H9 (cell line): ENCODE measurements at places on chromosomes 4 and X. TPM values are rescaled to one million over a fixed set of nuclear protein-coding genes. Genes with fewer than 3 reads are reported as not detected.

DNA sequence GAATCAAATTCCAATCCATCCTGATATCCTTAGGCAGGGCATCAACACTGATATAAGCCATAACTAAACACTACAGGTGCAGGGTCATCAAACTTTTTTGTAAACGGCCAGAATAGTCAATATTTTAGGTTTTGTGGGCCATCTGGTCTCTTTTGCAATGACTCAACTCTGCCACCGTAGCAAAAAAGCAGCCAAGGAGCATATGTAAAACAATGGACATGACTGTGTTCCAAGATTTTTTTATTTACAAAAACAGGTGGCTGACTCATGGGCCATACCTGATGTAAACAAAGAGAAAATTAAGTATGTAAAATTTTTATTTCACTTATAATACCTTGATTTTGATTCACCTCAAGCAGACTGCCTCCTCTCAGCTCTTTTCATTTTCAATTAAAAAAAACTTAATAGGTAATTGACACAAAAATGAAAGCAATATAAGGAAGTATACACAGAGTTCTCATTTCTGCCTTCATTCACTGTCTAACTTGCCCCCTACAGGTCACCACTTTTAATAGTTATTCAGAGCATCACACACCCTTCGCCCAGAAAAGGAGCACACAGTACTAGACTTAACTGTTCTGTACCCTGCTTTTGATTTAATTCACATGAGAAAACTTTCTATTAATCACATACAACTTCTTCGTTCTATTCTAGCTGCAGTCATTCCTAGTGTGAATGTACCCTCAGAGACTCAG, 35.3 kb upstream of the GPM6B start:
- no peak overlapping the region for H3K4me3 ChIP-seq
- H3K27me3 ChIP-seq: no peaks in the 10 kb centered on the region
- no peak overlapping the region for H3K27ac ChIP-seq
- H3K36me3 ChIP-seq: peaks cover 10% of the 10 kb centered on the region; the same call in 1 of the 2 replicates

GRCh38 chr4:139674875-139675550, 9.4 kb downstream of the MGST2 start:
- H3K27me3 ChIP-seq: no peaks in the 10 kb centered on the region
- H3K36me3 ChIP-seq: peaks cover 5% of the 10 kb centered on the region; the same call in 1 of the 2 replicates
- no peak overlapping the region for H3K27ac ChIP-seq
- no peak overlapping the region for H3K4me3 ChIP-seq
- DNase-seq: no peak
- H3K4me1 ChIP-seq: no peaks in the 10 kb centered on the region; the same call in 1 of the 2 replicates

GRCh38 chr4:166882221-166882620, 352.1 kb downstream of the SPOCK3 start:
- H3K27ac ChIP-seq: no peak overlapping the region
- no peak overlapping the region for H3K4me3 ChIP-seq
- H3K36me3 ChIP-seq: no peaks in the 10 kb centered on the region

DNA sequence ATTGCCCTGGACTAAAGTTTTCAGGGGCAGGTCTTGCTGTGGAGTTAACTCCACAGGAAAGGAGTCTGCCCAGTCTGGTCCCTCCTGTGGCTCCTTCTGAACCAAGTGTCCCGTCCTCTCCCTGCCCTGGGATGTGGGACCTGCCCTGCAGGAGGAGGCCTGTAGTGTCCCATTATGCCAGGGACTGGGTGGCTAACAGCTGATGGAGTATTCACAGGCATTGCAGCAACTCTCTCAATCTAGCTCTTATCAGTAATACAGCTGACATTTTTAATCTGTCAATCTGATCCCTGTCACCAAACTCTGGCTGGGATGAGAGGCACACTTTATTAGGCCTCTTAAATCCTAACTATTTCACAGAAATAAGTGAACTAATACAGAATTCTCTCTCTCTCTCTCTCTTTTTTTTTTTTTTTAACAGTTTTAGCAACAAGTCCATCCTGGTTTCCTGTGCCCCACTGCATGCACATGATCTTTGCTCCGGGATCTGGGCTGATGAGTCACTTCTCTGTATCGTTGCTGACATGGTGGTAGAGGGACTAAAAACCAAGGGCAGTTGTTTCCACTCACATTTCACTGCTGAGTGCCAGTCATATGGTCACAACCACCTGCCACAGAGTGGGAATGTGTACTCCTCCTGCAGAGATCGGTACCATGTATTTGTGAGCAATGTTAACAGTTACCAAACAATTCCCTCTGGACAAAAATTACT, 39.1 kb downstream of the HAND2 start:
- DNase-seq: no peak
- peaks cover 6% of the 10 kb centered on the region for H3K27me3 ChIP-seq
- H3K4me3 ChIP-seq: no peak overlapping the region

- peaks cover 48% of the 10 kb centered on the region for H3K36me3 ChIP-seq
- no peak overlapping the region for H3K27ac ChIP-seq
- H3K4me3 ChIP-seq: no peak overlapping the region
- H3K4me1 ChIP-seq: peaks cover 6% of the 10 kb centered on the region; the same call in 1 of the 2 replicates
- no peaks in the 10 kb centered on the region for H3K27me3 ChIP-seq
These were observed 51.9 kb downstream of the CCNI start for GRCh38 chr4:77023920-77024319.

DNA sequence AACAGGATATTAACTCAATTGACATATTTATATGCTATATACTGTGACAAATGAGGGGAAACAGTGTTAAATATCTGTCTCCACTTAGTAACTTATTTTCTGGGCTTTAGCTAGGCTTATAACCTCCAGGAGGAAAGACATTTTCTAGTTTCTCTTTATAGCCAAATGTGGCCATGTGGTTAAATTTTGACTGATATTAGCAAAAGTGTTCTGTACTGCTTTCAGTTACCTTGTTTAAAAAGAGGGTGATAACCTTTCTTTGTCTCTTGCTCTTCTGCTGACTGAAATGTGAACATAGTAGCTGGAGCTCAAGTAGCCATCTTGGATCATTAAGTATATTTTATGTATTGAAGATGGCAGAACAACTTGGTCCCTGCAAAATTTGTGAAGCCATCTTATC, 253.7 kb downstream of the PDHA2 start:
- no peak for DNase-seq
- H3K4me3 ChIP-seq: no peak overlapping the region
- no peaks in the 10 kb centered on the region for H3K27me3 ChIP-seq
- no peaks in the 10 kb centered on the region for H3K4me1 ChIP-seq
- H3K27ac ChIP-seq: no peak overlapping the region
- peaks cover 2% of the 10 kb centered on the region; the same call in 1 of the 3 replicates for H3K36me3 ChIP-seq

DNA sequence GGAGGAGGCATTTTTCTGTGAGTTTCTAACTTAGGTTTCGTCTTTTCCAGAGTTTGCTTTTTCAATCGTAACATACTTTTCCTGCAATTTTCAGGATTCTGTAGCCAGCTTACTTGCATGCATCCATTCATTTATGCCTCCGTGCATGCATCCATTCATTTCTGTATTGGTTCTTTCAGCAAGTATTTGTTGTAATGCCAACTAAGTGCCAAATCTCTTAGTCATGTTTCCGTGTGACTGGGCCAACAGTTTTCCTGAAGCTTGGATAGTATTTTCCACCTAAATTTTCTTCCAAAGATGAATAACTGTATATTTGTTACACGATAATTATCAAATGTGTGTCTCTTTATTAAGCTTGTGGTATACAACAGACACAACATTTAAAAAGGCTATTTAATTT, 41.5 kb downstream of the CBLL2 start:
- DNase-seq: no peak
- H3K27me3 ChIP-seq: no peaks in the 10 kb centered on the region
- no peak overlapping the region for H3K4me3 ChIP-seq
- peak overlapping the region; percentile 50 for H3K27ac ChIP-seq
- peaks cover 5% of the 10 kb centered on the region; the same call in 1 of the 2 replicates for H3K4me1 ChIP-seq

DNA sequence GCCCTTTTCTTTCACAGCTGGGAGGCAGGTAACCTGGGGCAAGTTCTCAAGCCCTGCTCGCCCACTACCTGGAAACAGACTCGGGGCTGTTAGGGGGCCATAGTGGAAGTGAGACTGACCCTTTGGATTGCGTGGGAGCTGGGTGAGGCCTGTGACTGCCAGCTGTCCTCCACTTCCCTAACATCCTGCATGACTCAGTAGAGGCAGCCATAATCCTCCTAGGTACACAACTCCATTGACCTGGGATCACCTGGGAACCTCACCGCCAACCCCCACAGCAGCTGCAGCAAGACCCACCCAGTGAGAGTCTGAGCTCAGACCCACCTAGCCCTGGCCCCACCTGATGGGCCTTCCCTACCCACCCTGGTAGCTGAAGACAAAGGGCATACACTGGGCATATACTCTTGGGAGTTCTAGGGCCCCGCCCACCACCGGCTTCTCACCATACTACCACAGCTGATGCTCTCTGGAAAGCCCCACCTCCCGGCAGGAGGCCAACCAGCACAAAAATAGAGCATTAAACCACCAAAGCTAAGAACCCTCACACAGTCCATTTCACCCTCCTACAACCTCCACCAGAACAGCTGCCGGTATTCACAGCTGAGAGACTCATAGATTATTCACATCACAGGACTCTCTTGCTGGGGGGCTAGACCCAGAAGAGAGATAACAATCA, 61.1 kb upstream of the DCTD start:
- H3K27me3 ChIP-seq: no peaks in the 10 kb centered on the region
- no peak for DNase-seq

GRCh38 chr4:112515198-112516065, 548 bp downstream of the NEUROG2 start:
- no peak overlapping the region for H3K27ac ChIP-seq
- DNase-seq: peak; percentile 63
- peak overlapping the region; percentile 71 for H3K4me3 ChIP-seq
- H3K27me3 ChIP-seq: peaks cover 91% of the 10 kb centered on the region

DNA sequence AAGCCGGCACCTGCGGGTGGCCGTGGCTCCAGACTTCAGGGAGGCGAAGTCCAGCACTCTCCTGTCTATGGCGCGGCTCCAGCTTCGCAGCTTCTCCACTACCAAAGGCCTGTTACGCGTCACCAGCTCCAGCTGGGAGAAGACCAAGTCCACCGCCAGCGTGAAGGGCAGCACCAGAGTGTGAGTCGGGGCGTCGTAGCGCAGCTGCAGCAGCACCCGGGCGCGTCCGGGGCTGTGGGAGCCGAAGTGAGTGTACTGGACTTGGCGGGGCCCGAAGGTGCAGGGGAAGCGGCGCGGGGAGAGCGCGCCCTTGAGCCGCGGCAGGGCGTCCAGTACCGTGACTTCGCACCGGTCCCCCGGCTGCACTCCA, 444 bp downstream of the FREM3 start:
- H3K27me3 ChIP-seq: peaks cover 21% of the 10 kb centered on the region
- H3K4me1 ChIP-seq: no peaks in the 10 kb centered on the region
- no peak overlapping the region for H3K27ac ChIP-seq
- DNase-seq: peak; percentile 46
- H3K4me3 ChIP-seq: peak overlapping the region; percentile 84

DNA sequence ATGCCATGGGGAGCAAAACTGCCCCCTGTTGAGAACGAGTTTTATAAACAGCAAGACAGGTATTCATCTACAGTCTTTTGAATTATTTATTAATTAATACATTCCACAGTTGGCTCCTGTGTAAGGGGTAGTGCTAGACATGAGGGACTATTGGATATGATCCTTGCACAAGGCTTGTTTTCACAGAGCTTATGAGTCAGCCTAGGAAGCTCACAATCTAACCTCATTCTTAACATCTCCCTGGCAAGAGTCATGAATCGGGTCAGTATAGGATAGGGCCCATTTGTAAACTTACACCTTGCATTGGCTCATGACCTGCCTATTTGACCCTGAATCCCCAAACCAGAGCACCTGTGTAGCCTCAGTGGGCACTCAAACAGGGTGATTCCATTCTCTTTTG, 209.1 kb upstream of the HCCS start:
- H3K27ac ChIP-seq: no peak overlapping the region
- no peaks in the 10 kb centered on the region for H3K27me3 ChIP-seq
- no peaks in the 10 kb centered on the region for H3K4me1 ChIP-seq
- H3K36me3 ChIP-seq: 0 out of 3 replicates have a peak, but pooled peaks cover 1% of the 10 kb centered on the region
- H3K4me3 ChIP-seq: no peak overlapping the region

The FUNDC2 gene
- total RNA-seq: 57.9 and 62.1 TPM in 2 replicates

The HMGN5 gene
- 11.4 and 13.0 TPM in 2 replicates for total RNA-seq

The TMEM150C gene
- total RNA-seq: 2.7 and 3.1 TPM in 2 replicates

The CXCL6 gene
- total RNA-seq: 0.85 and 1.3 TPM in 2 replicates
